ENCODE measurements at places on chromosomes 2 and 18.
A peak's percentile ranks its signal among the peaks of the same experiment; 100 is the strongest.

DNA sequence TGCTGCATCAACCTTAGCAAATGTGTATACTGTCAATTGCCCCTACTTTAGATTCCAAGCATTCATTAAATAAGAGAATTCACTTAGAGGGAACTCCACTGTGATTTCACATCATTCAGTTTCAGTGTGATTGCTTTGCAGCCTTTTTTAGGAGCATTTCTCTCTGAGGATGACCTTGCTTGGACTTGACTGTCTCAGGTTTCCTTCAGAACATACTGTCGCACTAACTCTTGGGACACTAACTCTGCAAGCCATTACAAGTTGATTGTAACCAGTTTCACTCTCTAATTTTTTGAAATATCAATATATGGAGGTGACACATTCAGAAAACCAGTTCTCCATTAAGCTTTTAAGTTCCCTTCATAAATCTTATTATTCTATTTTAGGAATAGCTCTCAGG, 6.6 kb upstream of the ZCCHC2 start:
- no peak for DNase-seq

DNA sequence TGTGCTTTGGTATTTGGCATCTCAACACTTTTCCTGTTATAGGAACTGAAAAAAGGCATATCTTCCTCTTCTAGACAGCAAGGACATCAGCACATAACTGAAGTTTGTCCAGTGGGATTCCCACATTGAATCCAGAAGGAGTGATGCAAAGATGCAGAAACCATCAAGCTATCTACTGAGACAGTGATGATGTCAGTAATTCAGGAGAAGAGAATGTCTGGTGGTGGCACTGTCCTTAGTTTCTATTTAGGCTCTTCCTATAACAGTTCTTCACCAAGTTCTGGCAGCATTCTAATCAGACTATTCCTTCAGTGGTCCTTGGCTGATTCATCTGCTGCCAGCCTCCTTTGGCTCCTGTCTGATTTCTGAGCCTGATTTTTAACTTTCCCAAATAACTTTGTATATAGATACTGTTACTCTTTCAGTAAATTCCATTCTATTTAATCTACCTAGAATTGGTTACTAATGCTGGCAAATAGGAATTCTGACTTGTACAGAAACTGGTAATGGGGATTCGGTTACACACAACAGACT, 56.6 kb upstream of the AGPS start:
- DNase-seq: no peak

GRCh38 chr2:54783349-54783748, 59.9 kb downstream of the EML6 start:
- DNase-seq: no peak

DNA sequence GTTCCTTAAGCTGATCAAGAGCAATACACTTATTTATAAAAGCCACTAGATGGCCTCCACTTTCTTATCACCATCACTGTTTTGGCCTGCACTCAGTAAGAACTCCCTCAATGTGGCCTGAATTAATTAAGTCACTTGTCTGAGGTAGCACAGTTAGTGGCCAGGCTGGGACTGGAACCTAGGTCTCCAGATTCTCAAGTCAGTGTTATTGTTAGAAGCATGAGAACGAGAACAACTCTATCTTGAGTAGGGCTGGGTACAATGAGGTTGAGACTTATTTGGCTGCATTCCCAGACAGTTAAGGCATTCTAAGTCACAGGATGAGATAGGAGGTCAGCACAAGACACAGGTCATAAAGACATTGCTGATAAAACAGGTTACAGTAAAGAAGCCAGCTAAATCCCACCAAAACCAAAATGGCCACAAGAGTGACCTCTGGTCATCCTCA, 115.8 kb downstream of the SS18 start:
- no peak for DNase-seq

DNA sequence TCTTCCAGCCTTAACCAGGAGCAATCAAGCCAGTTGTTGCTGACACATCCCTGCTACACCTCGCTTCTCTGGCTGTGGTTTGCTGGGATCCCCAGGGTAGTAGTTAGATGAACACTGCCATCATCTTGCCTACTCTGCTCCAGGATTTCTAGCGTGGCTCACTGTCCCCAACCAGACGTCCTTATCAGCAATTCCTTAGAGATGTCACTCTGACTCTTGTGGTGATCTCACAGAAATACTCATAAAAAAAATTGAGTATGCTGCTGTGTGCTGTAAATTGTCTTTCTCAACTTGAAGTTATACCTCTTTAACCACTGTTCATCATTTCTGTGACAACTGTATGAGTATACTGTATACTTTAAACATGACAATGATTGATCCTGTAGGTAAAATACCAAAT, 63.2 kb downstream of the PLCL1 start:
- no peak for DNase-seq

- DNase-seq: no peak
These were observed 180.6 kb downstream of the ATAD2B start for GRCh38 chr2:23746141-23746863.

DNA sequence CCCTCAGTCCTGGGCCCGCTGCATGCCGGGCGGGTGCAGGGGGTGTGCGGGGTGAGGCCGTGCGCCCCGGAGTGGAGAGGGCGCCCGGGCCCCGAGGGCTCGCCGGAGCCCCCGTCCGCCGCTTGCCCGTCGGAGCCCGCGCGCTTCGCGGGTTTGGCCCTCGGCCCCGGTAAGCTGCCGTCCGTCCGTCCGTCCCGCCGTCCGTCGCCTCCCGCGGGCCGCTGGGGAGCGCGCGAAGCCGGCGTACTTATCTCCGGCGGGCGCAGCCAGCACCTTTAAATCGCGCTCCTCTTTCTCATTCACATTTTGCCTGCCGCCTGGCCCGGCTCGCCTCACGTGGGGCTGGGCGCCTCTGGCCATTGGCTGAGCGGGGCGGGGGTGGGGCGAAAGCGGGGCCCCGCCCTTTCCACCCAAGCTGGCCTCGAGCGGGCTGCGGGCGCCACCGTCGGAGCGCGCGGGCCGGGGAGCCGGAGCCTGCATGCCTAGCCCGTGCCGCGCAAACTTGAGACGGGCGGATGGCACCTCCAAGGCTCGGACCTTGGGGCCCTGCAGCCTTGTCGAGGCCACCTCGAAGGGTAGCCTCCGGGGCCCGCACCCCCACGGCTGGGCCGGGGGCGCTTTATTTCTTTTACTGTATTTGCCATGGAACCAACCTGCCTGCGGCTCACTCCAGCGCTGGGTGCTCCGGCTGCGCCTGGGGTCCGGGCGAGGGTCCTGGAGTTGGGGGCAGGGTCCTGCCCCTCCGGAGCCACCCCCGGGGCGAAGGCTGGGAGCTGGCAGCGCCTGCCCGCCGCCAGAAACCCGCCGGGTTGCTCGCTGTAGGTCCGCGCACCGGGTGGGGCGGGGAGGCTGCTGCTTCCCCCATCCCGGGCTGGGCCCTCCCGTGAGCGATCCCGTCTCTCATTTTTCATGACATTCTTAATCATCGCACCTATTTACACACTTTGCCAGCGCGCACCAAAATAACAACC, at the start of gene GBX2:
Gene GBX2, minus strand, starts transcription at position 277 of the 971 bp plus-strand sequence. CDS start 415 bp downstream, outside the sequence.
- DNase-seq: no peak

DNA sequence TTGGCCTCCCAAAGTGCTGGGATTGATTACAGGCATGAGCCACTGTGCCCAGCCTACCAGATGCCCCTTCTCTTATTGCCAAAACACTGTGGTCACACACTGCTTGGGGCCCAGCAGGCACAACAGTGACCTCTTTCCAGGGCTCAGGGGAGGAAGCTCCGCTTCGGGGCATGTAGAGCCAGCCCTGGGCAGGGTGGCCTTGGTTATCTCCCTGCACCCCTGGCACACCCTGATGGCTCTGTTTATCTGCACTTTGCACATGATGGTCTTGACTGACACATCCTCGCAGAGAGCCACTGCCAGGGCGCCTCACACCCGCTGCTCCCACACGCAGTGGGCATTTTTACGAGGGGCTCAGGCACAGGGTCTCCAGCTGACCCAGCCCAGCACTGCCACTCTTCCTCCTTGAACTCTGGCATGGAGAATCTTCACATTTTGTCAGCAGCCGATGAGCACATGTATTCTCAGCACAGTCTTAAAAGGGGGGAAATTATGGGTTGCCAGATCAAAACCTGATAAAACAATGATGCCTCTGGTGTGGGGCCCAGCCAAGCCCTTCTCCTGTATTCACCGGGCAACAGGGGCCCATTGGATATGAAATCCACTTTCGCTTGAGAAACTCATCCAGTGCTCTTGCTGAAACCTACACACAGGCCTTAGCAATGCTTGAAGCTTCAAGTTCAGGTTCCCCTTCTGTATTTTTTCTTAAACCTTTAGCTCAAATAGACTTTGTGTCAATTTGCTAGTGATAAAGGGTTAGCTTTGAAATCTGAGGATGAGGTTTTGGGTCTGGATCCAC, 5.9 kb downstream of the GYPC start:
- no peak for DNase-seq

- DNase-seq: no peak
These were observed 150.2 kb upstream of the ALPP start for GRCh38 chr2:232228332-232228731.

GRCh38 chr2:171316755-171317337, 116.9 kb downstream of the METTL8 start:
- no peak for DNase-seq

GRCh38 chr2:134008837-134009236, 245.0 kb upstream of the MGAT5 start:
- DNase-seq: no peak

GRCh38 chr18:64180171-64180570, 31.3 kb upstream of the LINC00305 start:
- no peak for DNase-seq

DNA sequence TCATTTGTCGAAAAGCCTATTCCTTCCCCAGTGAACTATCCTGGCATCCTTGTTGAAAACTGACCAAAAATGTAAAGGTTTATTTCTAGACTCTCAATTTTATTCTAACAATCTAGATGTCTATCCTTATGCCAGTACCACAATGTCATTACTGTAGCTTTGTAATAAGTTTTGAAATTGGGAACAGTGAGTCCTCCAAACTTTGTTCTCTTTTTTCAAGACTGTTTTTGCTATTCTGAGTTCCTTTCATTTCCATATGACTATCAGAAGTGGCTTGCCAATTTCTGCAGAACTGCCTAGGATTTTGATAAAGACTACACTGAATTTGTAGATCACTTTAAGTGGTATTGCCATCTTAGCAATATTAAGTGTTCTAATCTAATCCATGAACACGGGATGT, 9.7 kb downstream of the STARD7 start:
- no peak for DNase-seq

DNA sequence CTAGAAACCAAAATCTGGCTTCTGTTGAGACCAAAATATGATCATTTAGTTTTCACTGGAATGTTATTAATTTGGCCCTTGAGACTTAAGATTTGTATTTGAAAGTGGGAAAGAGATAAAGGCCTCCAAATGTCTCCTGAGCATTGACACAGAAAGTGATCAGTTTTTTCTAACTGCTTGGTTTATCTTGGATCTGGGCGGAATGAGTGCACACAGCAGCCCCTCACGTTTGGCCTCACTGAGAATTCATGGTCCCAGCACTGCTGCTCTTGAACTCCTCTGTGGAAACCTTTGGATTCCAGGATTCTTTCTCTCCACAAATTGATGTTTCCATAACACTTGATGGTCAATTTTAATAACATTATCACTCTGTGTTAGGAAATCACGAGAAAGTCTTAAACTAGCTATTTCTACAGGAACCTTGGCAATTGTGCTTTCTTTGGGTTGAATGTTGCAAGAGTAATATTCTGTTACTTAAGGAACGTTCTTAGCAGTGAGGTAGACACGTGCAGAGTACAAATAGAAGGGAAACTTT, 180.3 kb upstream of the BCL2L11 start:
- DNase-seq: no peak

DNA sequence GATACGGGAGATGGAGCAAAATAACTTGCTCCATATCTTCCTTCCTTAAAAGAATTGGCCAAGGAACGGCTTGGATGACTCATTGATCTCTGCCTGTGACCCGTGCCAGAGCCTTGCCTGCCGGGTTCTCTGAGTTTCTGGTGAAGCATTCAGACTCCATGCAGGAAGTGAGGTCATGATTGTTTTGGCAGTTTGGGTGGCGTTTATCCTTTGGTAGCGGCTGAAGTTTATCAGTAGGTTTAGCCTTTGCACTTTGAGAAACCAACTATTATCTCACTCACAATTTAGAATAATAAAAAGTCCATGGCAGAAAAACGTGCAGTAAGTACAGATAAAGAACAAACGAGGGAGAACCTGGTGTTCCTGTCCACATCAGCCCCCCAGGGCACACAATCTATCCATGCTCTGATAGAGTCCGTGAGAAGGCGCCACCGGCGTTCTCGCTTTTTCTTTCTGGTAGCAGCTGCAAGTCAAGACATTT, 15.0 kb upstream of the CTAGE1 start:
- DNase-seq: no peak

DNA sequence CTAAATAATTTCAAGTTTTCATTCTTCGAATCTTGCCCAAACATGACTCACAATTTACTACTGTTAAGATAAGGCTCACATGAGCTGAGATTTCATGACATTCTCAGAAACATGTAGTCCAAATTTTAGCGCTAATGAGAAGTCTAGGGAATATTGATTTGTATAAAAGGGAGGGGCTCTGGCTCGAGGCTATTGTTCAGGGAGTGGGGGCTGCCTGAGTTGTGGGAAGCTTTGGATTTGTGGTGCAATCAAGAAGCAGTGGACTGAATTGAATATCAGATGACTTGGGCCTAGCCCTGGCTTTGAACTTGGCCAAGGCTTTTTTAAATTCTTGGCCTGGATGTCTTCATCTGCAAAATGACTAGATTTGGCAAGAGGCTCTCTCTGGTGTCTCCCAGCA, 674.9 kb upstream of the FANCL start:
- DNase-seq: no peak

GRCh38 chr2:216308576-216308975, 63.7 kb downstream of the MARCHF4 start:
- DNase-seq: no peak

DNA sequence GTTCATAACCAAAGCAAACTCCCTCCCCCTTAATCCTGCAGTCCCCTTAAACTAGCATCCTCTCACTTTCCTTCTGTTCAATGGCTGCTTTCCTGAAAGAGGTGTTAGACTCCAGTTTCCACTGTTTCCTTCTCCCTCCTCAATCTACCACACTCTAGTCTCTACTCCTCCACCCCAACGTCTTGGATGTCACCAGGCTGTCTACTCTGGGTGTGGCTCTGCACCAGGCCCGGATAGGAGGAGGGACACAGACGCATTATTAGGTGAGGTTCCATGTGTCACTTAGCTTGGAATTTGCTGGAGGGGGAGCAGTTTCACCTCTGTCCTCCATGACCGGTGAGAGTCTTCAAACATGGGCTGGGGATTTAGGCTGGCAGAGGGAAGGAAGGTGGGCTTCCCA, 61.3 kb downstream of the MTHFD2 start:
- no peak for DNase-seq

GRCh38 chr18:50297621-50298442, 10.3 kb upstream of the CXXC1 start:
- DNase-seq: peak; percentile 61

GRCh38 chr2:182817558-182817957, 48.9 kb downstream of the FRZB start:
- no peak for DNase-seq

DNA sequence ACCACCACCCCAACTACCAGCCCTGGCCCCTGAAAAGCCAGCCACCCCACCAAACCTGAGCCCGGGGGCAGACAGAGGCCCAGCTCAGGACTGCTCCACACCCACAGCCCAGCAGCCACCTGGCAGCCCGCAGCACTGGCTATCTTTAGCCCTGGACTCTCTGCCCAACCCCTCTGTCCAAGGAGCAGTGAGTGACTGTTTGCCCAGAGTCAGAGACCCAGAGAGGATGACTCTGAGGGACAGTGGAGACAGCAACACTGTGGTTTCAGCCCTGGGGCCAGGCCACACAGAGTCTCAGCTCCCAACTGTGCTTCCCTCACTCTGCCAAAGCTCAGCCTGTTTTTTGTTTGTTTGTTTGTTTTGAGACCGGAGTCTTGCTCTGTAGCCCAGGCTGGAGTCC, 32.6 kb downstream of the BIN1 start:
- no peak for DNase-seq

- no peak for DNase-seq
These were observed 53.9 kb upstream of the RMP24 start for GRCh38 chr18:35918564-35918963.
